ENCODE measurements at places on chromosomes 16 and 17.

- no peak for DNase-seq
Observed at GRCh38 chr16:13995194-13995593, 75.2 kb downstream of the ERCC4 start.

DNA sequence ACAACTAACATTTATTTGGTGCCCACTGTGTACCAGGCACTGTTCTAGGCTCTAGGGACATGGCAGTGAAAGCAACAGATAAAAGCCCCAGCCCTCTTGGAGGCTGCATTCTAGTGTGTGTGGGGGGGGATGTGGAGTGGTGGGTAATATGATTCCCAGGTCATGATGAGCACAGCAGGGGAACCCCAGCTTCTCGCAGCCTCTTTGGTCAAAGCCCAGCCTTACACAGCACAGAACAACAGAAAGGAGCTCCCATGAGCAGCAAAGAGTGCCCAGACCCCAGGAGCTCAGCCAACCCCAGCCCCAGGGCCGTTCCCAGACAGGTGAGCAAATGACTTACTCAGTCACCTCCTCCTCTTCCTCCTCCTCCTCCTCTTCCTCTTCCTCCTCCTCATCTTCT, 21.9 kb downstream of the CNGB1 start:
- no peak for DNase-seq

GRCh38 chr17:67671493-67671892, 46.2 kb upstream of the NOL11 start:
- no peak for DNase-seq

DNA sequence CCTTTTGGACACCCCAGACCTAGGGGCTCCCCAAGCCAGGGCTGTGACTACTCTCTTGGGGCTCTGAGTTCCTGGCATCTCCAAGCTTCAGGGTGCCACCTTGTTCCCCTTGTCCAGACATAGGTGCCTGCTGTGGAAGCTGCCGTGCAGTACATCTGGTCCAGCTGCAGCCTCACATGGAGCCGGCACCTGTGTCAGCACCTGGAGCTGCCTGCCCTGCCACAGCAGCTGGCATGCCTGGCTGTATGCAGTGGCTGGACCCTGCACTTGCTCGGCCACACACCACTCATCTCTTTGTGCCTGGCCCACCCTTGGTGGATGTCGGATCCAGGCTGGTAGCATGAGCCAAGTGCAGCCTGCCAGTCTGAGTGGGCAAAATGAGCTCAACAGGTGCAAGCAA, 775.8 kb downstream of the CDH11 start:
- DNase-seq = no peak

DNA sequence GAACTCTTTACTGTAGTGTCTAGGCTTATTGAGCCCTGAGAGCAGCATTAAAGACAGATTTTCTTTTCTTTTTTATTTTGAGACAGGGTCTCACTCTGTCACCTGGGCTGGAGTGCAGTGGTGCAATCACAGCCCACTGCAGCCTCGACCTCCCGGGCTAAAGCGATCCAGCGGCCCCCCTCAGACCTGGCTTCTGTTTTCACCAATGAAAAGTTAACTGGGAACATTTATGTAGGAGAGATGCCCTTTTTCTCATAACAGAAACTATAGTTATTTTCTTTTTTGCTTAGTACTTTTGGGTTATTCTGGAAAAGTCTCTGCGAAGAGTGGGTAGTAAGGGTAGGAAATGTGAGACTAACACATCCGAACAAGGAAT, 1.5 kb downstream of the MAP1LC3B start:
- no peak for DNase-seq

GRCh38 chr17:27593232-27593856, 37.6 kb upstream of the LGALS9 start:
- DNase-seq = no peak

GRCh38 chr16:57358527-57359095, at the start of gene CCL22:
Gene CCL22 (plus strand): TSS chr16:57358783. CDS start chr16:57358817, 34 bp downstream.
- DNase-seq = no peak

- DNase-seq = no peak
Observed at GRCh38 chr17:72120642-72121163, at the start of gene SOX9. Gene SOX9 (plus strand): TSS chr17:72121020. CDS start chr17:72121392, 372 bp downstream.

GRCh38 chr16:76194616-76195015, 82.6 kb upstream of the CNTNAP4 start:
- no peak for DNase-seq

DNA sequence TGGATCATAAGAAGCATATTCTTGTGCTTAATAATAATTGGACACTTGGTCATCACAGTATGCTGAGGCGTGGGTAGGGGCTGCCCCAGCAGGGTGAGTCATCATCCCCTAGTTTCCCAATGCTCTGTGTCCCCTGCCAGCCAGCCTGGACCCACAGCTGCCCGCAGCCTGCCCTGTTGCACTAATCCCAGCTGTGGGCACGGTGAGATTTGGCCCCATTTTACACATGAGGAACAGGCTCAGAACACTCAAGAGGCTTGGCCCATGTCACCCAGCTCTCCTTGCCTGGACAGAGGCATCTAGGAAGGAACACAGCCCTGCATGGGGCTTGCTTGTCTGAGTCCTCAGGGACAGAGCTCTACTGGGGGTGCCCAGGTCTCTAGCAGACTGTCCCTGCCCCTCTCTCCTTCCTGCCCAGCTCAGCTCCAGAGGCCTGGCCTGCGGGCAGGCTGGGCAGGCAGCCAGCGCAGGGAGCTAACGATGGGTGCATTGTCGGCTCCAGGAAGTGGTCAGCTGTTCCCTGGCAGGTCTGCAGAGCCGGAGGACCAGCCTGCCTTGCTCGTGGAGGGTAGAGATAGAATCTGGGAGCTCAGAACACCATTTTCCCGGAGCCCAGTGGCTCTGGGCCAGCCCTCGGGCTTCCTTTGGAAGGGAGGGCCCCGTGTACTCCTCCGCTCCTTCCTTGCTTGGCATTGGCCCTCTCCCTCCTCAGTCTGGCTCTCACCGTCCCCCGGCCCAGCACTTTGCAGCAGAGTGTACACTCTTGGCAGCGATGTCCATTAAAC, 189.4 kb downstream of the RAB11FIP4 start:
- DNase-seq = no peak

DNA sequence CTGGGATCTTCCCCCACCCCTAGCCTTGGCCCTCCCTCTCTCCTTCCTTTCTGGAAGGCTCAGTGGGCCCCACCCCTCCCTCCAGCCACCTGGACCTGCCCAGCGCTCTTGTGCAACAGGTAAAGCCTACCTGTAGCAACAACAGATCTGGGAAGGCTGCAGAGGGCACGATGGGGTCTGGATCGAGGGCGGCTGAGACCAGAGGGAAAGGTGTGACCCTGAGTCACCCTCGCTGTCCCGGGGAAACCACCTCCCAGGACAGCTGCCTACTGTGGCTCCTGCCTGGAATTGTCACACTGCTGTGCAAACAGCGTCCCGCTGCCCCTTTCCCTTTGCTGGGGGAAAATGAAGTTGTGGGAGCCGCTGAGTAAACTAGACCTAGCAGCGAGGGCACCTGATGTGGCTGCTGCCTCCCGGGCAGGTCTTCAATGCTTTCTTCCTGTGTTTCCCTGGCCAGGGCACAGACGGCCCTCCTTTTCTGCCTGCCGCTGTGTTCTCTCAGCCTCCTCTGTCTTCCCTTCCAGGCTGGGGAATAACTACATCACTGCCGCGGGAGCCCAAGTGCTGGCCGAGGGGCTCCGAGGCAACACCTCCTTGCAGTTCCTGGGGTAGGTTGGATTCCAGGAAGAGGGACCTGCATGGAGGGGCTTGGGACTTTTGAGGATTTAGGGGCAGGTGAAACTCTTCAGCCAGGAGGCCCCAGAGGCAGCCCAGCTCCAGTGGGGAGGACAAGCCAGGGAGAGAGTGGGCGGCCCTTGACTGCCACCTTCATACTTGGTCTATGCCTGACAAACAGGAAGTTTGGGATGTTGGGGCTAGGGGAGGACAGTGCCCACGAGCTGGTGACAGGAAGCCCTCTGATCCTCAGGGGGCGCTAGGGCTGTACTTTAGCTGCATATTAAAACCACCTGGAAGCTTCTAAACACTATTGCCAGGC, 22.2 kb upstream of the CYLD start:
- no peak for DNase-seq

GRCh38 chr16:68786685-68787418, 49.8 kb downstream of the CDH1 start:
- no peak for DNase-seq

DNA sequence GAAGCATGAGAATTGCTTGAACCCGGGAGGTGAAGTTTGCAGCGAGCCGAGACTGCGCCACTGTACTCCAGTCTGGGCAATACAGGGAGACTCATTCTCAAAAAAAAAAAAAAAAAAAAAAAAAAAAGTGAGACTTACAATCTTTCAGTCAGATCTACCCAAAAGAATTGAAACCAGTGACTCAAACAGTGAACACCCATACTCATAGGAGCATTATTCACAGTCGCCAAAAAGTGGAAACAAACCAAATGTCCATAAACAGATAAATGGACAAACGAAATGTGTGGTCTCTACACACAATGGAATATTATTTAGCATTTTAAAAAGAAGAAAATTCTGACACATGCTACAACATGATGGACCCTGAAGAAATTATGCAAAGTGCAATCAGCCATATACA, 9.1 kb upstream of the SCNN1B start:
- DNase-seq = no peak

DNA sequence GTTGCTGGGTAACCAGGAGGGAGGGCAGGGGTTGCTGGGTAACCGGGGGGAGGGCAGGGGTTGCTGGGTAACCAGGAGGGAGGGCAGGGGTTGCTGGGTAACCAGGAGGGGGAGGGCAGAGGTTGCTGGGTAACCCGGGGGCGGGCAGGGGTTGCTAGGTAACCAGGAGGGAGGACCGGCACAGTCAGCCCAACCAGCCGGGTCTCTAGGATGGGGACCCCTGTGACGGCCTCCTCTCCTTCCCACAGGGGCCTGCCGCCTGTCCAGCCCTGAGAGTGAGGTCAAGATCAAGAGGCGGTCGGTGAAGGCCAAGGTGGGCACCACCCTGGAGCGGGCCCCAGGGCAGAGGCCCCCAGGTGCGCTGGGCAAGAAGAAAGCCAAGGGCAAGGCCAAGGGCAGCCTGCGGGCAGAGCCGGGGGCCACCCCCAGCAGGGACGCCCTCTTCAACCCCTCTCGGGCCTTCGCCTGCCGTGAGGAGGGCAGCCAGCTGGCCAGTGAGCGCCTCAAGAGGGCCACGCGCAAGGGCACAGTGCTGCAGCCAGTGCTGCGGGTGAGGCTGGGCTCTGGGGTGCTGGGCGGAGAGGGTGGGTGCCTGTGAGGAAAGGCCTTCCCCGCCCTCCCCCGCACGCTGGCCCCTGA, 54.6 kb downstream of the ACTG1 start:
- DNase-seq = no peak

GRCh38 chr16:66154801-66155200, 211.7 kb upstream of the CDH5 start:
- DNase-seq = no peak

DNA sequence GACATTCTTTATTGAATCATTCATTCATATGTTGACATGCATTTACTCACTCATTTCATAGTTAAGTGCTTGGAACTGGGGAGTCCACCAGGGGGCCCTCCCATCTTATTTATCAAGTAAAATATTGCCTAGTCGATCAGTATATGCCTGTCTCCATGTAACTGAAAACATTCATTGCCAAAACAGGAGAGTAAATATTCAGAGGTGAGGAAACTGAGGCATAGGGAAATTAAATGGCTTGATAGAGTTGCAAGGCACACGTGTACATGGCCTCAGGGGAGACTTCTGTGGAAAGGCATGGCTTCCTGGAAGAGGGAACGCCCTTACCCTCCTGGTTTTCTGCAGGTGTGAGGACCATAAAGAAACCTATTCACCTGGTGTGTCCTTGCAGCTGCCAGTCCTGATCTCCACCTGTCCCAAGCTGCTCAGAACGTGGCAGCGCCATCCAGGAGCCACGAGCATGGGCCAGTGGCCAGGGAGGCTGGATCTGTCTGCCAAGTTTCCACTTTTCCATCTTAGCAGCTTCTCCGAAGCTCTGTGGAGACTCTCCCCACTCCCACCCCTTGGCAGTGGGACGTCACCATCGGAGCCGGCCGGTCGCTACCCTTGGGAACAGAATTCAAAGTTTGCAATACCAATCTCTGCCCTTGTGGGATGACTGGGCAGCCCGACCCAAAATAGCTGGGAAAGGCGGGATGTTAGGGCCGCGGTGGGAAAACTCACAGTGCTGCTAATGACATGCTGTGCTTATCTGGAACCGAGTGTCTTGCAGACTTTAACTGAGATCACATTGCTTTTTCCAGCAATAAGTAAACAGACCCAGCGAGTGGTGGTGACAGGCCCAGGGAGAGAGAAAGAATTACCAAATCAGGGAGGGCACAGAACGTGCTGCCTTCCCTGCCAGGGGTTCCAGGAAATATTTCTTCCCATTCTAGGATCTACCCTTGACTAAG, 4.1 kb upstream of the C1QTNF1 start:
- no peak for DNase-seq

GRCh38 chr16:86142801-86143236, 243.9 kb downstream of the IRF8 start:
- no peak for DNase-seq

- no peak for DNase-seq
Observed at GRCh38 chr17:17917394-17917793, 54.8 kb downstream of the TOM1L2 start.

DNA sequence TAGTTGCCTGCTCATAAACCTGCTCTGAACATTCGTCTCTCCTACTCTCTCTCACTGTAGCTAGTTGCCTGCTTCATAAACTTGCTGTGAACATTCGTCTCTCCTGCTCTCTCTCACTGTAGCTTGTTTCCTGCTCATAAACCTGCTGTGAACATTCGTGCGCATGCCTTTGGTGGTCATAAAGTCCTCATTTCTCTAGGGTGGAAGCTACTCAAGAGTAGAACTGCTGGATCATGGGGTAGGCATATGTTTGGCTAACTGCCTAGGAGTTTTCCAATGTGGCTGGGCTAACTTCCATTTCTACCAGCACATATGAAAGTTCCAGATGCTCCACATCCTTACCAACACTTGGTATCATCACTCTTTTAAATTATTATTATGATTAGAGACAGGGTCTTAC, 174.6 kb upstream of the RPH3AL start:
- no peak for DNase-seq

GRCh38 chr17:7695586-7695985, 7.3 kb downstream of the WRAP53 start:
- DNase-seq = no peak

DNA sequence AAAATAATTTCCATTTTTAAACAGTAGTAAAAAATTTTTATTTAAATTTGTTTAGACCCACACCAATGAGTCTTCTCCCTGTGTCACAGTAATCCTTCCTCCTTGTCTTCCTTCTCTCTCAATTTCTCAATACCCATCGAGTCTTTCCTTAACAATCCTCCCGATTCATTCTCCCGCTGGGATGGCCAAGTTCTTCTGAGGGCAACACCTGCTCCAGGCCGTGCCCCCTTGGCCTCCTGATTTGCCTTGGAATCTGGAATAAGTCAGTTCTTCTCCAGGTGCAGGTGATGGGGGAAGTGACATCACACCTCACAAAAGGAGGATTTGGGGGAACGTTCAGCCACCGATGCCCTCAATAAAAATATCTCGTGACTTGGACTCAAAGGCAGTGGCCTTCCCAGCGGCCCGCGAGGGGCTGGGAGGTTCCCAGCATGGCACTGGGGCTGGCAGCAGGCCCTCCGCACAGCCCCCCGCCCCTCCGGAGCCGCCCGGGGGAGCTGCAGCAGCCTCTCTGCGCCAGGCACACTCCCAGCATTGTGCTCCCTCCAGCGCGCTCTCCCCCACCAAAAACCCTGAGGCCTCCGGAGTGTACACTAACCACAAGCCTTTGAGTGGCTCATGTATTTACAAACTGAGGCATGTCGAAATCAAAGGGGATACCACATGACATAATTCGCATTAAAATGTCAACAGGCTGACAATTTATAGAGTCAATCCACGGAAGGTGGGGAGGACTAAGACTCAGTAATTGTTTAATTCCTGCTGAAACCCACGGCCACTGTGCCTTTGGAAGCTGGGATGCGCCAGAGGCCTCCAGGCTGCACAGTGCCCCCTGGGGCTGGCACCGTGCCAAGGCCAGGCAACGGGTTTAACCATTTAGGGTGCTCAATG, 120.5 kb downstream of the ZFHX3 start:
- no peak for DNase-seq

- no peak for DNase-seq
Observed at GRCh38 chr16:29014561-29015069, 29.8 kb downstream of the LAT start.

Data from memory B cell (primary cell).